WTC11 (cell line): ENCODE measurements at places on chromosomes 3 and 15.

DNA sequence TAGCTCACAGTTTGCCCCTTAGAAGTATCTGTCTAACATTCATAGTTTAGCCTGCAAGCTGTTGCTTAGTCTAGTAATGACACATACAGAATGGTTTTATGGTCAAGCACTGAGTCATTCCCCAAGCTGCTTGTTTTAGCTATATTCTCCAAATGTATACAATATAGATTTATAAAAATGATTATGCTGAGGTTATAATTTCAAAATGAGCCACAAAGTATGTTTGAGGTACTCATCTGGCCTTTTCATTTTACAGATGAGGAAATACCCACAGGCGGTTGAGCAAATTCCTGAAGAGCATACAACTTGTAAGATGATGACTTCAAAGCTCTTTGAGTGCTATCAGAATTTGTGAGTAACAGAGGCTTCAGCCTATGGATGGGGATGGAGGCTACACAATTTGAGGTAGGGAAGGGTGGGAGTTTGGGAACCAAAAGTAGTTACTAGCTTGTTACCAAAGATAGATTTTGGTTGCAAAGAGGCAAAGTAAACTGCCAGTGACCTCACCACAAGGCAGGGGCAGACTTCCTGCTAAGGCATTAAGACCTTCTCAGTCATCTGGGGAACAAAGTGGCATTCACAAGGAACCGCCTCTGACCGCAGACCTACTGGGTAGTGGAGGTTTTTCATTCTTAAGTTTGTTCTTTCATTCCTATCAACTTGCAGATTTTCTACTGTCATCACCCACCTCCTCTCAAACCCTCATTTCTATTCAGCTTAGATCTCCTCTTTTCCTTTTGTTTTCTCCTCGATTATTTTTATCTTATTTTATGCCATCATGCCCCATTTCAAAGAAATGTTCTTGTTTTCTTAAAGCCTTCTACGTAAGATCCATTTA lies 257.2 kb upstream of the NECTIN3 start:
- no peak for DNase-seq
- peaks cover 4% of the 10 kb centered on the region for H3K4me1 ChIP-seq
- no peak overlapping the region for H3K4me3 ChIP-seq

DNA sequence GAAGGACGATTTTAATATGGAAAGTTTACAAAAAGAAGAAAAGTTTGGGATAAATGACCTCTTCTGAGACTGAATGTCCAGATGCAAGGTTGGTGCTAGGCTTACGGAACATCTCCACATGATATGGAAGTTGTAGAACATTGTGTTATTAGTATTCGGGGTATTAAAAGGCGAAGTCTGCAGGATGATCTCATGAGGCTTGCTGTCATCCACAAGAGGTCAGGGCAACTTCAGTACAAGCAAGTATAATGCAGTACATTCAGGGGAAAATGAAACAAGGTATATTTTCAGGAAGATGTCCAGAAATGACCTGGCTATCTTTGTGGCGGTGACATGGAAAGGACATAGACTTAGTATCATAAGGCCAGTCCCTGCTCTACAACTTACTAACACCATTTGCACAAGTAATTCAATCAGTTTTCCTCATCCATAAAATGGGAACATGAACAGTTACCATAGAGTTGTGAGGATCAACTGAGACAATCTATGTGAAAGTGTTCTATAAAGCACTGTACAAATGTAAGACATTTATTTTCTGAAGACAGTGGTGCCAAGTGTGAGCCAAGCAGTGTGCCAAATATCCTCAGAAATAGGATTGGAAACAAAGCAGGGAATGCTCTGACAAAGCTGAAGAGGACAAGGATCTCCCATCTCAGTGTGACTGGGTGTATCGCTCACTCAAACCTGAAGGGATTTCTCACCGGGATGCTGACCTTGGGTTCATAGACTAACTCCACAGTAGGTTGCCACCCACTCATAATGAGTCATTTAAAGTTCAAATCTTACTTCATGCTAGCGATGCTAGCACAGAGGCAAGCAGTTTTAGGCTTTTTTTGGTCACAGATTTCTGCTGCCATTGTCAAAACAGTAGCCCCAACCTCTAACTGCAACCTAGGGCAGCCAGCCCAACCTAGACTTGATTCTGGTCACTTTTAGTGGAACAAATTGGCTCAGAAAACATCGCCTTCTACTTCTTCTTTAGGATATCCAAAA lies 118.3 kb downstream of the TIGIT start:
- peak overlapping the region; percentile 87 for H3K27ac ChIP-seq
- H3K36me3 ChIP-seq = no peaks in the 10 kb centered on the region
- H3K4me3 ChIP-seq = no peak overlapping the region
- DNase-seq = no peak
- H3K27me3 ChIP-seq = no peaks in the 10 kb centered on the region

- H3K4me1 ChIP-seq = no peaks in the 10 kb centered on the region
- no peaks in the 10 kb centered on the region for H3K36me3 ChIP-seq
- no peak overlapping the region for H3K27ac ChIP-seq
- peak; percentile 27 for DNase-seq
- no peaks in the 10 kb centered on the region for H3K27me3 ChIP-seq
Measured at GRCh38 chr15:92053753-92054316, 200.3 kb downstream of the SLCO3A1 start.

GRCh38 chr3:42505128-42505848 lies 2.8 kb downstream of the VIPR1 start:
- peaks cover 46% of the 10 kb centered on the region for H3K4me1 ChIP-seq
- no peak for DNase-seq
- H3K27ac ChIP-seq = no peak overlapping the region
- peaks cover 43% of the 10 kb centered on the region for H3K27me3 ChIP-seq

GRCh38 chr15:52277575-52277974 lies 18.0 kb downstream of the MYO5C start:
- no peak for DNase-seq
- H3K27ac ChIP-seq = no peak overlapping the region
- H3K4me1 ChIP-seq = 0 out of 2 replicates have a peak, but pooled peaks cover 4% of the 10 kb centered on the region
- no peaks in the 10 kb centered on the region for H3K27me3 ChIP-seq
- peaks cover 64% of the 10 kb centered on the region for H3K36me3 ChIP-seq

GRCh38 chr3:194874783-194875182 lies 189.1 kb downstream of the FAM43A start:
- H3K36me3 ChIP-seq = no peaks in the 10 kb centered on the region
- no peak for DNase-seq
- no peak overlapping the region for H3K27ac ChIP-seq
- peaks cover 30% of the 10 kb centered on the region for H3K4me1 ChIP-seq

DNA sequence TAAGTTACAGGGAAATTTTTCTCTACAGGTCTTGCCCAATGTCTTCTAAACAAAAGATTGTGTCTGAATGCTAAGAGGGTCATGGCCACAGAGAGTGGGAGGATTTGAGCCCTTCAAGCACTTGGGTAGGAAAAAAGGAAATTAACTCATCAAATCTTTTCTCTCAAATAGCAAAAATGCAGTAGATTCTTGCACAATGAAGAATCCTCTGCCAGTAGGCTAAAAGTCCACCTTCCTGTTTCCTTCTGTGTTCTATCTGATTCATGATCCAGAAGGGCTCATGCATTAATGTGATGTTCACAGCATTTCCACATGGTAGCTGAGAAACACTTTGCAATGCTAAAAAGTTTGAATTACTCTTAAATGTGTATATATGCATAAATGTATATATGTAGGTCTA lies 177.1 kb downstream of the CD47 start:
- no peak overlapping the region for H3K4me3 ChIP-seq
- no peak for DNase-seq
- H3K36me3 ChIP-seq = peaks cover 9% of the 10 kb centered on the region
- peaks cover 6% of the 10 kb centered on the region for H3K4me1 ChIP-seq
- H3K27me3 ChIP-seq = no peaks in the 10 kb centered on the region; the same call in 1 of the 2 replicates

DNA sequence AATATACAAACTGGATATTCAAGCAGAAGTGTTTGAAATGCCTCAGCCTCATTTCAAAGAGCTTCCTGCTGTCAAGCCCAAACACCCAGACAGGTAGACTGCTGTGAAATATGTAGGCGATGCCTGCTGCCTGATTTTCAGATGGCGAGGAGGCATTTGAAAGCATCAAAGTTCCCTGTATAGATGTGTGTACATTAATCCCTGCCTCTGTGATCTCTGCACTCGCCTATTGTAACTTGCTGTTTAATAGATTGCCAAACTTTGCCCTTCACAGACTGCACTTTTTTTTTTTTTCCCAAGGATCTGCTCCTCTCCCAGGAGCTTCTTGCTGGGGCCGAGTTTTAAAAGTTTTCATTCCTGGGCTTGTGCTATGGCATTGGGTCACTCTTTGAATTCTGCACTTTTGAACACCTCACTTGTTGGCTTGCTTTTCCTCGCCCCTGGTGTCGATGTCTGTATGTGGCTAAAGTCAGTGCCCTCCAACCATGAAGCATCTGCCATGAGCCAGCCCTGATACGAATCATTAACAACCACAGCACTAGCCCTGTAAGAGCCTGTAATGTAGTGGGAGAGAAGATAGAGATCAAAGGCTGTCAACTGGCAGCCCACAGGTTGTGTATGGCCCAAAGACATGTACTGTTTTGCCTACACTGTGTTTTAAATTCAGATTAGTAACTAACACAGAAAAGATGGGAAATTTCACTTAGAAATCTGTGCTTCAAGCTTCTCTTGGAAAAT lies 287.6 kb upstream of the ICE2 start:
- peaks cover 28% of the 10 kb centered on the region for H3K27me3 ChIP-seq
- peaks cover 48% of the 10 kb centered on the region for H3K4me1 ChIP-seq
- no peak overlapping the region for H3K4me3 ChIP-seq
- no peaks in the 10 kb centered on the region for H3K36me3 ChIP-seq
